Stimulated activated CD8-positive, alpha-beta memory T cell treated with anti-CD3 and anti-CD28 coated beads, Interleukin-4, amount 100 ng/mL, for 24 hours (primary cell): ENCODE measurements at places on chromosomes 11 and 22.
A peak's percentile ranks its signal among the peaks of the same experiment; 100 is the strongest.

GRCh38 chr22:36065775-36066544, 37.3 kb upstream of the RBFOX2 start:
- peak; percentile 42 for DNase-seq

- no peak for DNase-seq
These were observed 38.2 kb upstream of the PAMR1 start for GRCh38 chr11:35563484-35564244.

DNA sequence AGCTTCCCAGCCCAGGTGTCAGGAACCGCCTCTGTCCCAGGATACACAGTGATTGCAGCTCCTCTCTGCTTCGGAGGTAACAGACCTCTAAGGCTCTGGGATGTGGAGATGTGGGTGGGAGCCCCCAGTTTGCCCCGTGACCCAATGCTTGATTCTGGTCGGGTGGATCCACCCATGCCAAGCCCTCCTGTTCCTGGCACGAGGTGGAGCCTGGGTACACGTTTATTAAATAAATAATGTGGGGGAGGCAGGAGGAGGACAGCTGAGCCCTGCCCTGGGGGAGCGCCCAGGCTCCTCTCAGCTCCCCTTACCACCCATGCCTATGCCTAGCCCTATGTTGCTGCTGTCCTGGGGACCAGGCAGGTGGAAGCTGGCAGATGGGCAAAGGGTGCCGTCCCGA, 16.0 kb downstream of the ARHGEF17 start:
- no peak for DNase-seq

GRCh38 chr11:129286813-129287212, 88.8 kb upstream of the BARX2 start:
- DNase-seq = no peak

GRCh38 chr11:12066056-12066798, 44.2 kb upstream of the MICAL2 start:
- no peak for DNase-seq

DNA sequence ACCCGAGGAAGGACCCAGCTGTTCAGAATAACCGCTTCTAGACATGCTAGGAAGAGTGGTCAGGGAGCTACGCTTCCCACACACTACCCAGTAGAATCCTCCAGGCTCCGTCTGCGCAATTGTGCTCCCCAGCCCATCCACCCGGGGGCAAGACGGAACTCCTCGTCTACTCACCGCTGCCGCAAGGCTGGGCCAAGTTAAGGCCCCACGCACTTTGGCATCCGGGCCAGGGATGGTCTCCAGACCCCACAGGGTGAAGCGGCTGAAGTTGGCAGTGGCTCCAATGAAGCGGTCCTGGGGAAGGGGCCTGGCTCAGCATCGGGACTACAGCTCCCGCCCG, 757 bp downstream of the RNASEH2C start:
- DNase-seq = no peak

GRCh38 chr11:29343465-29344333, 673.1 kb downstream of the KCNA4 start:
- DNase-seq = peak; percentile 1

DNA sequence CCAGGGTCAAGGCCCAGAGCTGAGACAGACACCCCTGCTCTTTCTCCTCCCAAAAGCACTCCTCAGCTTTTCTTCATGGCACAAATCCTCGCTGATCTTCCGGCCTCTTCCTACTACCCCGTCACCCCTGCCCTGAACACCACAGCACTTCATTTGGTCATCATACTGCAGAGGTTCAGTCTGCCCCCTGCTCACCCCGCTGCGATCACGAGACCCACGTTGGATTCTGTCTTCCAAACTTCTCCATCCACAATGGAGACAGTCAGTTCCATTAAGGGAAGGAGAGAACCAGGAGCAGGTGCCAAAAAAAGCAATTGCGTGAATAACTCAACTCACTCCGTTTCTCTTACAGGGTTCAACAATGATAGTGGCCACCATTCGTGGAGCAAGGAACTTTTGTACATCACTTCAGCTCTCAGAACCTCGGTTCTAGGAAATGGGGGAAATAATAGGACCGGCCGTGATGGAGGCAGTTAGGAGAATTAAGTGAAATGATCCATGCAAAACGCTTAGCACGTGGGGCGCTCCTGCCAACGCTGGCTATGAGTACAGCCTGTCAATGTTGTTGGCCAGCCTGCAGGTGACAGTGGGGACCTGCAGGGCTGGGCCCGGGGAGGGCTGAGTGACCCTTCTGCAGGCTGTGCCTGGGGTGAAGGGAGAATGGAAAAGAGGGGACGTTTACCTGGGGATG, 45.9 kb downstream of the MN1 start:
- no peak for DNase-seq

GRCh38 chr22:25677631-25678030, 64.4 kb upstream of the MYO18B start:
- DNase-seq = no peak

GRCh38 chr22:48884324-48884723, 943.3 kb downstream of the BRD1 start:
- DNase-seq = no peak

GRCh38 chr11:119254239-119254638, 48.1 kb downstream of the CBL start:
- DNase-seq = peak; percentile 19

GRCh38 chr11:81959341-81959740, 774.3 kb downstream of the FAM181B start:
- no peak for DNase-seq

GRCh38 chr11:66510990-66511339, 530 bp downstream of the BBS1 start:
- DNase-seq = no peak

GRCh38 chr11:134759274-134759673, 347.2 kb upstream of the B3GAT1 start:
- DNase-seq = no peak

DNA sequence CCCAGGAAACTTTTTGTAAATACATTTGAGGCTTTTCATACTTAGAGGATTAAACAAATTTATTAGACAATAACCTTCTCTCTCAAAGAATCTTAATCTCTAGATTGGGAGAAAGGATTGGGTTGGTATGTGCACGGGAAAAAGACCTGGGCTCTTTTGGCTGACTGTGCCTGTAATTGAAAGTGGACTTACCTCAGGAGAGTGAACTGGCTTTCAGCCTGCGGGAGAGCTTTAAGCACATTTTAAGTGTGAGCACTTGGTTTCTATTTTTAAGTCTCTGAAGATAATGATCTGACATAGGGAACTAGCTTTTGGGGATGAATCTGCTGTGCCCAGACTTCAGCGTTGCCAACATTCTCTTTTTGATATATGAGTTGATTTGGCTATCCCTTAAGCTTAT, 35.8 kb downstream of the UVRAG start:
- DNase-seq = no peak

DNA sequence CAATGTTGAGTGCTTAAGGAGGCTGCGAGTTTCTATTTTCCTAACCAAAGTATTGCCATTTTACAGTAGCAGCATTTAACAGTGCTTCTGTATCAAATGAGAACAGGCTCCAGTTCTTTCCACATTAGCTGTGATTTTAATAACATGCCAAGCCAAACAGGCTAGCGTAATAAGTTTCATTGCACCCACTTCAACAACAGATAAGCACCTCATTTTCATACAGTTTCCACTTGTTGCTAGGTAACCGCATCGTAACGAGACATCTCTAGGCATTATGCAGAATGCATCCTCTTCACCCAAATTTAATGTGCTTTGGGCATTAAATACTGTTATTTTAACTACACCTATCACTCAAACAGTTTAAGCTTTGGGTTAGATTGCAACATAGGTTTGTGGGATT, 79.0 kb downstream of the CADM1 start:
- no peak for DNase-seq

DNA sequence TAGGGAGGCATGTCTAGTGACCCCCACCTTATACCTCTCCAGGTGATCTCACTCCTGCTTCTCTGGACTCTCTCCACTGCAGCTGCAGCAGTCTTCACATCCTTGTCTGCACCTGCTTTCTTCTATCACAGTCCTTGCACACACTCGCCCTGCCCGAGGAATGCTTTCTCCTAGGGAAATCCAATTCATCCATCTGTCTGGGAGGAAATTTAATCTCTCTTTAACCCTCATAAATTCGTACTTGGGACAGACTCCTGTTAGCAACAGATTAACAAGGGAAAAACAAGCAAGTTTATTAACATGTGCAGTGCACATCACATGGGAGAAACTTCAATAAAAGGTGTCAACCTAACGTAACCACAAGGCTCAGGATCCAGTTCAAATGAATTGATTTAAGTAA, 11.3 kb upstream of the RCN1 start:
- no peak for DNase-seq

DNA sequence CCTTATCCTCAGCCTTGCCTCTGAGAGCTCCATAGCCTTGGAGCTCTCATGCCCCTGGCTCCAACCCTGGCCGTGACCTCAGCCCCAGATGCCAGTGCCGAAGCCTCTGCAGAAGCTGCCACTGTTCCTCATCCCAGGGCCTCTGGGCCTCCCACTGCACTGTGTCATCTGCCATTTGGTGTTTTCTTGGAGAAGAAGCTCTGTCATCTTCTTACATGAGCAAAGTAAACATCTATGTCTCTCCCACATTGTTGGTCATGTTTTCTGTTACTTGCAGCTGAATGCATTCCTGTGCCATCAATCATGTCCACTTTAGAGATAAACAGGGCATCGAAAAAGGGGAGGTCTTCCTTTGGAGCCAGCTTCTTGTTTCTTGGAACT, 45.0 kb upstream of the FTH1 start:
- no peak for DNase-seq

DNA sequence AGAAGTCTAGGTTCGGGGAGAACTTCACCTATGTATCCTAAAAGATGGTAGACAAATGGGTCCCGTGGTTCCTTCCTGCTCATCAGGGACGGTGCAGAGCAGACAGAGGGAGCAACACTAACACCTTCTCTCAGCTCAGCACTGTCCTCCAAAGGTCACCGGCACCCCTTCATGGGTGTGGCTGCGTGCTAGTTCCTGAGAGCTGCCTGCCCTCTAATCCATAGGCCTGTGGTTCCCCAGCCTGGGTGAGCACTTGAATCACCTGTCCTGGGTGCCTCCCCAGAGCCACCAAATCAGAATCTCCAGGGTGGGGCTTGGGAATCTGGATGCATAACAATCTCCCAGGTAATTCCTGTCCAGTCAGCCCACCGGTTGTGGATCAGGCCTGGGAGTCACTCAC, 113.9 kb upstream of the TMEM45B start:
- DNase-seq = no peak

DNA sequence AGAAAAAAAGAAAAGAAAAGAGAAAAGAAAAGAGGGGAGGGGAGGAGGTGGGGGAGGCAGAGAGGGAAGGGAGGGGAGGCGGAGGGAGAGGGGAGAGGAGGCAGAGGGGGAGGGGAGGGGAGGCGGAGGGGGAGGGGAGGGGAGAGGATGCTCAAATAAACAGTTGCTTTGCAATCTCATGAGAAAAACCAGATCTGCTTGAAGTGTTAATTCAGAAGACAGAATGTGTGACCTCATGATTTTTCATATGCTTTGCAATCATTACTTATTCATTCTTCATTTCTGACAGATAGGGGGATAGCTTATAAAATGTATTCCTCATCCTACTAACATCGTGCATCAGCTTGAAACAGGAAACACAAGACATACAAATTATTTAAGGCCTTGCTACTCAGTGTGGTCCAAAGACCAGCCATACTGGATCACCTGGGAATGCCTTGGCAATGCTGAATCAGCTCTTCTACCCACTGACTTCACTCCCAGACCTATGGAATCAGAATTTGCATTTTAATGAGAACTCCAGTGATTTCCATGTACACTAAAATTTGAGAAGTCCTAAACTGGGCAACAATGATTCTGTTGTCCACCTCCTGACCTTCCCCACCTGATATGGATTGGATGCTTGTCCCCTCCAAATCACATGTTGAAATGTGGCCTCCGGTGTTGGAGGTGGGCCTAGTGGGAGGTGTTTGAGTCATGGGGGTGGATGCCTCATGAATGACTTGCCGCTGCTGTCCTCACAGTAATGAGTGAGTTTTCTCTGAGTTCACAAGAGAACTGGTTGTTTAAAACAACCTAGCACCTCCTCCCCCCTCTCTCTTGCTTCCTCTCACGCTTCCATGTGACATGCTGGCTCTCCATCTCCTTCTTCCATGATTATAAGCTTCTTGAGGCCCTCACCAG, 69.2 kb downstream of the CCDC34 start:
- no peak for DNase-seq

- no peak for DNase-seq
These were observed 105.8 kb downstream of the GAB2 start for GRCh38 chr11:78311702-78312371.

GRCh38 chr11:71130106-71130505, 122.3 kb downstream of the SHANK2 start:
- DNase-seq = no peak

DNA sequence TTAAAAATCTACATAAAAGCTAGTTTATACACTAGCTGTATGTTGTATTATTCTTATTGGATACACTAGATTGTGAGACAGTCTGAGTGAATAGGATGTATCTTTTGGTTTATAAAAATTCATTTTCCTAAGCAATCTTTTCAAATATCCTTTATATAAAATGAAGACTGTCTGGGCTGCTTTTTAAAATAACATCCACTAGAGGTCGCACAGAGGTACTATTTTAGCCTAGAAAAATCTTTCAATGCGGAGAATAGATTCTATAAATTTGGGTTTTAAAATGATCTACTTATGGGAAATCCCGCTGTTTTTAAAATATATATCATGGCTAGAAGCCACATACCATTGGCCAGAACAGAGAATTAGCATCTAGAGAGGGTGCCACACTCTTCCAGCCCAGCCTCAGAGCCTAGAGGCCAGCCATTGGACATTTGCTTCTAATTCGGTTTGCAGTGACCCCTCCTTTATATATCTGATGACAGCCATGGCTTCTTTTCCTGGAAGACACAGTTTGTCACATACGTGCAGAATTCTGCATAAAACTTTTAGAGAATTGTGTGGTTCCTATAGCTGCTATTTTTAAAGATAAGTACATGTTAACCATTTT, 7.3 kb downstream of the C11orf97 start:
- DNase-seq = no peak

- peak; percentile 46 for DNase-seq
These were observed 5.7 kb downstream of the CDCA5 start for GRCh38 chr11:65078151-65078550.

- DNase-seq = no peak
These were observed 91.3 kb upstream of the AMOTL1 start for GRCh38 chr11:94676814-94677213.
